Dorsolateral prefrontal cortex (tissue), 122 donors: ENCODE measurements at places on chromosomes 1 and 21.

GRCh38 chr1:247437551-247438505, 20.1 kb downstream of the OR2B11 start:
- DNase-seq: no peak

DNA sequence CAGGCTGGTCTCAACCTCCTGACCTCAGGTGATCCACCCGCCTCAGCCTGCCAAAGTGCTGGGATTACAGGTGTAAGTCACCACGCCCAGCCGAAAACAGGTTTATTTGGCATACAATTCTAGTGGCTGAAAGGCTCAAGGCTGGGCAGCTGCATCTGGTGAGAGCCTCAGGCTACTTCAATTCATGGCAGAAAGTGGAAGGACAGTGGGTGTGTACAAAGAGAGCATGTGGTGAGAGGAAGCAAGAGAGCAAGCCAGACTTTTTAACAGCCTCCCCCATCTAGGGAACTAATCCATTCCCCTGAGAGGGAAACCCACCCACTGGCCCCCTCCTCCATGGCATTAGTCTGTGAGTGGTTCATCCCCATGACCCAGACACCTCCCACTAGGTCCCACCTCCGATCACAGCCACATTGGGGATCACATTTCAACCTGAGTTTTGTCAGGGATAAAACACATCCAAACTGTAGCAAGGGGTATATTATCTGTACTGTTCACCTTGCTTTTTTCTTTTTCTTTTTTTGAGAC, 9.5 kb downstream of the BMP8A start:
- no peak for DNase-seq

DNA sequence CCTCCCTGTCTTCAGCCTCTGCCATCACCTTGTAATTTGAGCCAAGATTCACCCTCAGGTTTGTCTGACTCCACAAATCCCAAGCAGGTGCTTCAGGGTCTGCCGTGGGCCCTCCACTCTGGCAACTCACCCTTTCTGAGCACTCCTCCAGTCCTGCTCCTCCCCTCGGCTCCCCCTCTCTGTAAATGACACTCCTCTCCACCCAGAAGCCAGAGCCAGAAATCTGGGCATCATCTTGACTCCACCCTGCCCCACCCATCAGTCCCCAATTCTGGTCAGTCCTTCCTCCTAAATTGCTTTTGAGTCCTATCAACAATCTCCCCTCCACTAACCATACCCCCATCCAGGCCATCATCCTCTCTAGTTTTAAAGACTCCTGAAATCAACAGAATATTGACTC, 40.5 kb downstream of the RCSD1 start:
- DNase-seq: no peak

GRCh38 chr1:67700692-67701410, 15.8 kb downstream of the GADD45A start:
- no peak for DNase-seq

DNA sequence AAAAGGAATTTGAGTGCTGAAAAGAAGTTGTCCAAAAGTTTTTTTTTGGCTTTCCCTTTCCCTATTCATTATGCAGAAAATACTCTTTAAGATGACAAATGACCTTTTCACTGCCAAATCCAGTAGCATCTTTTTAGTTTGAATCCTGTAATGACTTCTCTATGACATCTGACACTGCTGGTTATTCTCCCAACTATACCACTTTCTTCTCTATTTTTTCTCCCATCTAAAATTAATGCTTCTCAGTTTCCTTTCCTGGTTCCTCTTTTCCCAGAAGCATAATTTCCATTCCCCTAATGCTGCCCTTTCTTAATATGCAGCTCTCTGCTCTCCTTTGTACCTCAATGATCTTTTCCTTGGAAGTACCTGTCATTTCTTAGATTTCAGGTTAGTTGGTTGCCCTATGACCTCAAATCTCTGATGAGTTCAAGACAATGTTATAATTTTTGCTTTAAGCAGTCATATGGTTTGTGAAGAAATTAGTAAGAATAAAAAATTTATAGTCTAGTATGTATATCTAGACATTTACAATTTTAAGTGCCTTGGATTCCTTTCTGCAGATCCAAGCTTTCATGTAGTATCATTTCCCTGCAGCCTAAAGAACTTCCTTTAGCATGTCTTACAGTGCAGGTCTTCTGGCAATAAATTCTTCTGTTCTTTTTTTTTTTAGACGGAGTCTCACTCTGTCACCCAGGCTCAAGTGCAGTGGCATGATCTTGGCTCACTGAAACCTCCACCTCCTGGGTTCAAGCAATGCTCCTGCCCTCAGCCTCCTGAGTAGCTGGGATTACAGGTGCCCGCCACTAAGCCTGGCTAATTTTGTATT, 150.8 kb downstream of the CDC42BPA start:
- DNase-seq: no peak

DNA sequence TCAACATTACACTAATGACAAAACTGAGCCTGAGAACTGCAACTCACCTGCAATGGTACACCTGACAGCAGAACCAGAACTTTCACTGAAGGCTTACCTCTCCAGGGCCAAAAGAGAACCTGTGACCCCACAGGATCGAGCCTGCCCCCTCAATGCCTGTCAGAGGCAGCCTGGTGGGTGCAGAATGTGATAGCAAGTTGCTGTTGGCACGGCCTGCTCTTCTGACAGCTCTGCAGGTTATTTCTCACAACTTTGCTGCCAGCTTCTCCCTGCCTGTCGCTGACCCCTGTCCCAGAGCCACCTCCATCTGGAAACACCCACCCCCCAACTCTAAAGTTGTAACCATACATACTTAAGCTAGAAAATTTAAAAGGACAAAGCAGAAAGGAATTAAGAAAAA, 35.2 kb downstream of the HIVEP3 start:
- DNase-seq: no peak

GRCh38 chr21:16492892-16493291, 763.1 kb downstream of the USP25 start:
- DNase-seq: no peak

DNA sequence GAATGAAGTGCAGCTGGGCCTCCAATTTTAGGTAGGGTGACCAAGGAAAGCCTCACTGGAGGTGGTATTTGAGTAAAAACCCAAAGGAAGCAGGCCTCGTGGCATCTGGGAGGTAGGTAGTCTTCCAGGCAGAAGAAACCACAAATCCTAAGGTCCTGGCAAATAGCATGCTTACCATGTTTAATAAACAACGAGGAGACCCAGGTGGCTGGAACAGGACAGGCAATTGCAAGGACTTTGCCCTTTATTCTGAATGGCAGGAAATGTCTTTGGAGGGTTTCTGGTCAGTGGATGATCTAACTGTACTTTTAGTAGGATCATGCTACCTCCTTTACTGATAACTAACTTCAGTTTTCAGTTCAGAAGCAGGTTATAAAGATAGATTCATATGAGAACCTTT, 52.2 kb downstream of the EPB41 start:
- no peak for DNase-seq

GRCh38 chr1:167566766-167567165, 13.2 kb upstream of the CREG1 start:
- DNase-seq: no peak

DNA sequence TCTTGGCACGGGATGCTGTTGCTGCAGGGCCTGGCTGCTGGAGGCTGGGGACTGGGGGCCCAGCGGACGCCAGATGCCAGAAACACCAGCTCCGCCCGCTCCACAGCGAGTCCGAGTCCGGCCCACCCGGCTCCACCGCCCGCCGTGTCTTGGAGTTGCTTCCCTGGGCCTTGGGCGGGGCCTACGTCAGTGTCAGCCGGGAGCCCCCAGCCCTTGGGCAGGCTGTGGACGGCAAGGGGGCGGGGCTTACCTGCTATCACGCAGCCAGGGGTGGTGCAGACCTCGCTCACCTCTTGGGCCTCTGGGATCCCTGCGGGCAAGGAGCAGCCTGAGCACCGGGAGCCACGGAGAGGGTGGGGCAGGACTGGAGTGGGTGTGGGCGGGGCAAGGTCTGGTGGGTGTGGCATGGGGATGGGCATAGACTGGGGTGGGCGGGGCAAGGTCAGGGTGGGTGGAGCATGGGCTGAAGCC, 21.8 kb downstream of the MMEL1 start:
- no peak for DNase-seq

DNA sequence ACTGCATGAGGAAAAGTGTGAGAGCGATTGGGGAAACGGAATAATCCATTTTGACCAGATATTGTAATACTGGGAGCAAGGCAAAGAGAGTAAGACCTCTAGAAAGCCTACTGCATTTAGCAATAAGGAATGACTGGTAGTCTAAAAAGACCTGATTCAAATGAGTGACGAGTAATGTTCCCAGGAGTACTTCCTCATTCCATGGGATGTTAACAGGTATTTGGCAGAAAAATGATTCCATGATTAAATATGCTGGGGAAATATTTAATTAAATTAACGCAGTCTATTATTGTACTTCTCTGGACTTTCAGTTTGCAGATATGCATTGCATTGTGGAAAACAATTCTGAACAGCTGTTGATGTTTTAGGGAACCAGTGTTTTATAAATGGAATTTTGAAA, 105.5 kb downstream of the RPE65 start:
- DNase-seq: no peak

- DNase-seq: no peak
These were observed 257.5 kb downstream of the LRRC40 start for GRCh38 chr1:69947837-69948236.

- DNase-seq: no peak
These were observed 49.0 kb downstream of the MAP10 start for GRCh38 chr1:232853994-232854797.

GRCh38 chr1:109821221-109821669, 57.5 kb upstream of the EPS8L3 start:
- DNase-seq: no peak

GRCh38 chr1:10621906-10622305, 147.2 kb downstream of the PEX14 start:
- DNase-seq: no peak

GRCh38 chr1:174023440-174023839, 1.3 kb upstream of the RC3H1 start:
- DNase-seq: no peak

GRCh38 chr1:204529371-204529895, 13.2 kb downstream of the MDM4 start:
- no peak for DNase-seq

DNA sequence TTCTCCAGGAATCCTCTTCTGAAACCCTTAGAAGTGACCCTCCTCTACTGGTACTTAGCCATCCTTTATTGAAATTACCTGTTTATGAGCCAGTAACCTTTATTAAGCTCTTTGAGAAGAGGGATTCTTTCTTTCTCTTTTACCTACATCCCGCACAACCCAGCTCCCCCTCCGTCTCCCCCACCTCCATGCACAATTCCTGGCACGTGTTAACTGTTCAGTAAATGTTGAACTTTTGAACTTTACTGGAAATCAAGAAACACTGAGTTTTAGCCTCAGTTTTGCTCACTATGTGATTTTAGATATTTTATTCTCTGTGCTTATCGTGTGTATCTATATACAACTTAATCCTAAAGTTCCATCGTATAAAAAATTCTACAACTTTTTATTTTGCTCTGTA, 1.8 kb downstream of the TMED5 start:
- DNase-seq: no peak

- DNase-seq: no peak
These were observed 640.7 kb downstream of the ADGRL2 start for GRCh38 chr1:82441402-82441801.

DNA sequence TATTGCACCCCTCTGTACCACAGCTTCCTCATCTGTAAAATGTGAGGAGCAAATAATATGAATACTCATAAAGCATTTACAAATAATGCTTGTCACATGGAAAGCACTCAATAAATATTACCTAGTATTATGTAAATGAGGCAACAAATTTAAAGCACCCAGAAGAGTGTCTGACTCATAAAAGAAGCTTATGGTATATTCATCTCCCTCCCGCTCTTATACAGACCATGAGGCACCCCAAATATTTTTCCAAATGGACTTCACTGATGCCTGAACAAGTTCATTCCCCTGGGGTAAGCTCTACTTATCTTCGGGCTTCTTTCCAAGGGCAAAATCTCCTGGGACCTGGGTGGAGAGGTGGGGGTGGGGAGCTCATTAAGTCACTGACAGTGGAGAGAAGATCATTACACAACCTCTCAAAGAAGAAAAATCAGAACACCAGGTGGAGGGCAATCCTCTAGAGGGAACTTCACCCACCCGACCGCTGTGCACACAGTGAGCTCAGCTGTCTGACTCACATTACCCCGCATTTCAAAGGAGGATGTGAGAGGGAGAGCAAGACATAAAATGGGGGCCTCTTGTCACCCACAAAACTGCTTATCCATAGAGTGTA, 166.2 kb downstream of the ASTN1 start:
- DNase-seq: no peak

DNA sequence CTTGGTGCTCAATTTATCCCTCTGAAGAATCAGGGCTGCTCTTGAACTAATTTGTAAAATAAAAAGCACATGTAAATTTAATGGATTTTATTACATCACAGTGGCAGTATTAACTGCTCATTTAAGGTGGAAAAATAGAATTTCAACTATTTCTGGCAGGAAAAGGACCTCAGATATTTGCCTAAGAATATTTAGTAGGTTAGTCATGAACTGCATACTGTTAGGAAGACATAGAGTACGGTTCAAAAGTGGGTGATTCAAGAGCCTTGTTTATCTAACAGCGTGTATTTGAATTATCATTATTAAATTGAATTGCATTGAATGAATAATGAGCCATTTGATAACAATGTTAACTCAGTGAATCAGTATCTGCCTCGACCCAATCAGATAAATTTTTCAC, 248.8 kb upstream of the PBX1 start:
- DNase-seq: no peak

DNA sequence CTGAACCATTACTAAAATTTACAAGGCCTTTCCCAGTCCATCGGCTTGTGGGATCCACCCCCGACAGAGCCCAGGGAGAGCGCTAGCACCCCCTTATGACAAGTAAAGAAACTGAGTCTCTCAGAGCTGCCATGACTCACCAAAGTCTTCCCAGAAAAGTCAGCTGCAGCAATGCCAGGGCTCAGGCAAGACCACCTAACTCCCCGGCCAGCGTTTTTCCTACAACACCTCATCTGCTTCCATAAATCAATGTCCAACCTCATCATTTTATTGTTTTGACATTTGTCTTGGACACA, 15.0 kb downstream of the DHCR24 start:
- DNase-seq: no peak

DNA sequence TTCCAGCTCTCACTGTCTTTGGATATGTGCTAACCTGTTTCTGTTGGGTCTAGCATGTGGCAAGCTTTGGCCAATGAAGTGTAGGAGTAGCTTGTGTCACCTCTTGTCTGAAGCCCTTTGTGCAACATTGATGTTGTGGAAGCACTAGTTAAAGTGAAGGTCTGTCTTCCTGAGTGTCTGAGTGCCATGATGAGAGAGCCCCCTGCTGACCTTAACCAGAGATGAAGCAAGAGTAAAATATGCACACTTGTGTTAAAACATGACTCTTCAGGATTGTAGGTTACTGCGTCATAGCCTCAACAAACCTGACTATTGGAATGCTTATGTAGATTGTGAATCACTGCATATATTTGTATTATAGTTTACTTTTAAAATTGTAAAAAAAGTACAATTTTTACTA, 103.7 kb downstream of the NCAM2 start:
- no peak for DNase-seq

- DNase-seq: no peak
These were observed 9.0 kb upstream of the RHBG start for GRCh38 chr1:156359973-156360372.
